ENCODE measurements at places on chromosomes 2 and 18.

DNA sequence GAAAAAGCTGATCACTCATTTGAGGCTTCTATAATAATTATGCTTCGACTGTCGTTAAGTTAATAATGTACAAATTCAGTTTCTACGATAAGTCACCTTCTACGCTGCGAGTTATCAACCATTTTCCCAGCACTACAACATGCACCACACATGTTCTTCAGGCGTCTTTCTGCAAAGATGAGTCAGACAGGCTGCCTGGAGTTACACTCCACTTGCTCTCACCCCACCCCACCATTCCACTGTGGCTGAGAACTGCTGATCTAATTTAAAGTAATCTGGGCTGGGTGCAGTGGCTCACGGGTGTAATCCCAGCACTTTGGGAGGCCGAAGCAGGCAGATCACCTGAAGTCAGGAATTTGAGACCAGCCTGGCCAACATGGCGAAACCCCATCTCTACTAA, 218.6 kb downstream of the DYM start:
- DNase-seq = no peak

DNA sequence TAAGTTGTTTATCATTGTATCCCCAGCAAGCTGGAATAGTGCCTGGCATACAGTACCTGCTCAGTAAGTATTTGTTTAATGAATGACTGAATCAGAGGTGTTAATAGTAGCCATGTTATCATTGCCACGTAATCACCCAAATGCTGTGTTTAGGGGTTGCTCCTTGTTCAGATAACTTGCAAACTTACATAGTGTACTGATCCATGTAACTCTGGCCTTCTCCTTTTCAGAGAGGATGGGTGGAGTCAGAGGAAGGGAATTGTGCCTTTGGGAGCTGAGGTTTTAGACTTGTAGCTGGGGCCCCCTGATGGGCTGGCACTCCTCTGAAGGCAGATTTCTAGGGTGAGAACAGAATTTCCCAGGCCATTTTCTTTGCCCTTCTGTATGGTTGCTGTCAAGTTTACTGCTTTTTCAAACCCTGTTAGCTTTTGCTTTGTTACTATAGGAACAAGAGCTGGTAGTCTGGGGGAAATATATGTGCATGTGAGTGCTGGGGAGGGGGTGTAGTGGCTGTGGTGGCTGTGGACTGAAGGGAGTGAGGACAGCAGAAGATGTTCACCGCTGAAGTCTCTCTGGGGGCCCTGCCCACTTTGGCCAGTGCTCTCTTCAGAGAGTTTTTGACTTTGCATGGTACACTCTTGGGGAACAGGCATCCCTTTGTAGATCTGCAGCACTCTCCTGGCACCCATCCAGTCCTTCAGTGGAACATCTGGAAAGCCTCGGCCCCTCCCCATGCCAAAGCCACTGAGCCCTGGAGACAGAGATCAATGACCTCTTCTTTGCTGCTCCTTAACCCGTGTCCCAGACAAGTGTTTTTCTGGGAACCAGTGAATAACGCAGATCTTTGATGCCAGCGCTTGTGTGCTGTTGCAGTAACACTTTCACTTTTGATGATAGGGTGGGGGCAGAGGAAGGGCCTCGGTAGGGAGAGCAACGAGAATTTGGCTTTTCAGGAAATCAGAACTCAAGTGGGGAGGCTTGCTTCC, 209.0 kb downstream of the PRKCE start:
- no peak for DNase-seq

DNA sequence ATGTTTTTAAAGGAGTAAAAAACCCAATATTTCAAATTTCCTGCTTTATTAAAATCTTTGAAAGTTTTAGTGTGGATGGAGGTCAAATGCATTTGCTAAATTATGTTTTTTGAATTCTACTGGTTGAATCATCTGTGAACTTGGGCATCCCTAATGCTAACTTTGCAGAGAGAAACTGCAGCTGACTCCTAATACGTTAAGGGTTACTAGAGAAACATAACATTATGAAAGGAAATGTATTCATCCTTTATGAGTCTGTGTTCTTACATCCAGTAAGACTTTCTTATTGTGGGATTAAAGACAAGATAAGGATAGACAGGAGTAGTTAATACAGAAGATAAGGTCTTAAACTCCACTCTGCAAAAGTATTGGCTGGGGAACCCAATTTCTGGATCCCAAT, 140.6 kb downstream of the FAM124B start:
- DNase-seq = no peak

DNA sequence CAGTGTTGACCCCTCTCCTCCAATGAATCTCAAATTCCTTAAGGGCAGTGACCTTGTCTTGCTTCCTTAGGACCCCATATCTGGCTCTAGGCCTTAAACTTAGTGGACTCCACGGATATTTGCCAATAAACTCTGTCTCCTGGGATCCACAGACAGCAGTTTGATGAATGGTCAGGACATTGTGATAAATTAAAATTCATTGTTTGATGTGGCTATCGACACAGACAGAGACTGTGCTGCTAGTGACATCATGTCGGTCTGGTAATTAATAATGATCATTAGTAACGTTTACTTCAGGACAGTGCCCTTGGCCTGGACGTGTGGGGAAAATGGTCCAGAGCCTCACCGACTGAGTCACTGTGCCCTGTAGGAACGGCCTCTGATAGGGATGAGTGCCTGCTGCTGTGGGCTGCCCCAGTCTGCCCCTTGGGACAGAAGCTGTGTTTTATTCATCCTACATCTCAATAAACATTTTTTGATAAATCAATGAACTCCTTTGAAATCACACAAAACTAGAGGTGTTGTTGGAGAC, 5.2 kb upstream of the SLC35F6 start:
- DNase-seq = no peak

- DNase-seq = no peak
These were observed 1077.9 kb upstream of the PIK3C3 start for GRCh38 chr18:40877096-40877495.

GRCh38 chr2:196399722-196400691, 228.6 kb upstream of the STK17B start:
- DNase-seq = no peak

- DNase-seq = no peak
These were observed 133.0 kb downstream of the GALNT1 start for GRCh38 chr18:35714539-35714938.

GRCh38 chr18:48111587-48111986, 181.1 kb upstream of the SMAD2 start:
- no peak for DNase-seq

- DNase-seq = no peak
These were observed 73.5 kb downstream of the GULP1 start for GRCh38 chr2:188365058-188365641.

DNA sequence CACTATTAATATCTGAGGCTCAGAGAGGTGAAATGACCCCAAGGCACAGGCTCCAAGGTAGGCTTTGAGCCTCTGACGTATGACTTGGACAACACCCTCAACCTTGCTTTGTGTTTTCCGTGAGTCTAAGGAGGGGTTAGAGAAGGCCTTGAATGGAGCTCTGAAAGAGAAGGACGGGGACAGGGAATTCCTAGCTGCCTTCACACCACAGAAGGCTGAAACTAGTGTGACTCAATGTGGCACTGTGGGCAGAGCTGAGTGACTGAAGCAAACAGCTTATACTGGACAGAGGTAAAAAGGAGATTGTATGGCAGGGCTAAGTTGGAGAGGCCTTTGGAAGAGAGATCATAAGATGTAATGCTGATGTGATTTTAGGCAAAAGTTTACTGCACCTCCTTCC, 3.5 kb upstream of the NCK2 start:
- no peak for DNase-seq

GRCh38 chr2:72554381-72554780, 271.5 kb downstream of the EXOC6B start:
- no peak for DNase-seq
